Activated naive CD8-positive, alpha-beta T cell treated with anti-CD3 and anti-CD28 coated beads for 36 hours (primary cell): ENCODE measurements at places on chromosomes 7 and 10. TPM values are rescaled to one million over a fixed set of nuclear protein-coding genes. Genes with fewer than 3 reads are reported as not detected.

The PAPOLB gene
- total RNA-seq, result 0.04 TPM

The MKX gene
- 1.1 TPM for total RNA-seq

The HOXA5 gene
- total RNA-seq, result not detected

DNA sequence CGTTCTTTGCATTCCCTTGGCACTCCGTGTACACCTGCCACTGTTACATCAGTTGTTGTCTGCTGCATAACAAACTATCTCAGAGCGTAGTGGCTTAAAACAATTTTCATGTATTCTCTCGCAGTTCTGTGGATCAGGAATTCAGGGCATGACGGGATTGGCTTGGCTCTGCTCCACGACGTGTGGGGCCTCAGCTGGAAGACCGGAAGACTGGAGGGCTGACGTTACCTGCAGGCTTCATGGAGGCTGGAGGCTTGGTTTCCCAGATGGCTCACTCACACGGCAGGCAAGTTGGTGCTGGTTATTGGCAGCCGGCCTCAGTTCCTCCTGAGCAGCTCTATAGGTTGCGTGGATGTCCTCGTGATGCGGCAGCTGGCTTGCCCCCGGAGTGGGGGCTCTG is 25.5 kb downstream of the NYAP1 start:
- no peak for DNase-seq

GRCh38 chr7:66460921-66461361 is 167.7 kb upstream of the KCTD7 start:
- DNase-seq, result no peak

GRCh38 chr10:113263056-113263455 is 289.8 kb upstream of the HABP2 start:
- DNase-seq, result no peak

- no peak for DNase-seq
Measured at GRCh38 chr7:53602817-53603418, 567.5 kb downstream of the POM121L12 start.

The APBB1IP gene
- total RNA-seq, result 66.3 TPM

GRCh38 chr10:118171861-118172260 is 125.1 kb upstream of the RAB11FIP2 start:
- DNase-seq, result no peak

DNA sequence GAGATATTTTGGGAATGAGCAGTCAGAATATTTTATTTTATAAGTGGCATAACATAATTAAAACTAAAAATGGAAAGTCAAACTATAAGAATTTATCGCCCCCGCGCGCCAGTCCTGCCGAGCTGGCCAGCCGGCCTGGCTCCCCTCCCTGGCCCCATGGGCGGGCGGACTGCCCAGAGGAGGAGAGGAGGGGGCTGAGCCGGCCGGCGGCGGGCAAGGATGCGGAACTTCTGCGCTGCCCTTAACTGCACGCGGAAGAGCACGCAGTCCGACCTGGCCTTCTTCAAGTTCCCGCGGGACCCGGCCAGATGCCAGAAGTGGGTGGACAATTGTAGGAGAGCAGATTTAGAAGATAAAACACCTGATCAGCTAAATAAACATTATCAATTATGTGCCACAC is 96.8 kb downstream of the DKK1 start:
- DNase-seq, result no peak

DNA sequence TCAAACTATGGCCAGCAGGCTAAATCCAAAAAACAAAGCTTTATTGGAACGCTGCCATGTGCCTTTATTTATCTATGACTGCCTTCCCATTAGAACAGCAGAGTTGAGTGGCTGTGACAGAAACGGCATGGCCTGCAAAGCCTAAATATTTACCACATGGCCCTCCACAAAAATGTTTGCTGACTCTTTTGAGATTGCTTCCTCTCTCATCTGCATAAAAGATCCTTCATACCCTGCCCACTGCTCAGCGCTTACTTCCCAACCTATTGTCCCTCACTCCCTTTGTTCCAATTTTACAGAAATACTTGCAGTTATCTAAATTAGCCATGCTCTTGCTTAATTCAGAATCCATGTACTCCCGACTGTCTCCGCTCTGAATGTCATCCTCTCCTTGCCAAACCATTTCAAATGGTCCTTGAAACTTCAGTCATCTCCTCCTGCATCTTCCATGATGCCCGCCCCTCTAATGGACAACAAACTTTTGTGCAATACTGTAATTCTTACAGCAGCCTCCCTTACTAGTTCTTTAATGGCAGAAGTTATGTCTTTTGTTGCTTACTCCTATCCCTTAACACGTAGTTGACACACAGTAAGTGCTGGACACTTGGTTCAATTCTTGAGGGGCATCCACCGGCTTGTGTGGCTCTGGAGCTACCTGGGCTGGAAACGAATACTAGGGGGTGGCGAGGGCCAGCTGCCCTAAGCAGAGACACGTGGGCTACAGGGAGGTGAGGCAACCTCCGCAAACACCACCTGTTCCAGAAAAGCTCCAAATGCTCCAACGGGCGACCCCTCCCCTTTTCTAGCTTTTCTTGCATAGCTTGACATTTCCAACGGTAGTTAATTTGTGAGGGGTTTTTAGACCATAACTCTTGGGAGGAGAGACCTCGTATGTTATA is 832 bp downstream of the XRCC2 start:
- DNase-seq, result peak; percentile 18

GRCh38 chr7:18902892-18903291 is 214.5 kb downstream of the TWIST1 start:
- no peak for DNase-seq

DNA sequence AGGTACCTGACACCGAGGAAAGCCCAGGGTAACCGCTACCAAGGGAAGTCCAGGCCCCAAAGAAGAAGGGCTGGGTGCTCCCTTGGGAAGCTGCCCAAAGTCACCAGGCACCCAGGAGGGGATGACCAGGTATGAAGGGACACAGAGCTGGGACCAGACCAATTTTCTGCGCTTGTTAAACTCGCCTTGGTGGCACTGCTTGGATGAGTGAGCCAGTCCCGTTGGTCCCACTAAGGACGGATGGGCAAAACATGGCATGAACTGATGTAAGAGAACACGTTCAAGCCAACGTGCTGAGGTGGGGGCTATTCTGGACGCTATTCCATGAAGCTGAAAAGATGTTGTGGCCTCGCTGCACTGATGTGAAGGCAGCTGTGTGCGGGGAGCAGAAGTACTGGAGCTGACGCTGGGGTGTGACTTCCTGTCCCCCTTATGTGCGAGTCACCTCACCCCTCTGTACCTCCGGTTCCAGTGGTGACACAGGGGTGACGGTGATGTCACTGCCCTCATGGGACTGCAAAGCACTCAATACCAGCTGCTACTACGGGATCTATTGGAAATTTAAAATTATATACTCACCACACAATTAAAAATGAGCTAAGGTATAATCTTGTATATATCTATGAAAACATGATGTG is 73.6 kb downstream of the COBL start:
- DNase-seq, result no peak

The CCDC172 gene
- not detected for total RNA-seq
